ENCODE measurements at places on chromosomes 7 and 10. TPM values are rescaled to one million over a fixed set of nuclear protein-coding genes. Genes with fewer than 3 reads are reported as not detected.

The TAS2R3 gene
- total RNA-seq: 1.5 TPM

The SEMA3A gene
- 42.3 TPM for total RNA-seq

The ADAM12 gene
- total RNA-seq: 13.7 TPM

The TSPAN14 gene
- 9.4 TPM for total RNA-seq

The CXCL12 gene
- 1,285 TPM for total RNA-seq

The BTBD16 gene
- 0.40 TPM for total RNA-seq

The CRYGN gene
- total RNA-seq: 0.13 TPM

The SUN3 gene
- not detected for total RNA-seq

The SFTPA1 gene
- not detected for total RNA-seq

The AFAP1L2 gene
- 0.13 TPM for total RNA-seq

The SLC26A5 gene
- total RNA-seq: not detected

The CASD1 gene
- 13.4 TPM for total RNA-seq

The FEZF1 gene
- total RNA-seq: not detected

The C10orf67 gene
- total RNA-seq: not detected

The HIPK2 gene
- total RNA-seq: 8.6 TPM

The WNT2 gene
- total RNA-seq: not detected

The JAKMIP3 gene
- 0.13 TPM for total RNA-seq

The CYP2C18 gene
- not detected for total RNA-seq

The FAM200A gene
- 4.8 TPM for total RNA-seq

The DLG5 gene
- total RNA-seq: 24.4 TPM

The MYO1G gene
- total RNA-seq: under 0.01 TPM

The PRF1 gene
- total RNA-seq: not detected

The GIMAP4 gene
- total RNA-seq: 0.13 TPM

The AKR1E2 gene
- 5.0 TPM for total RNA-seq

The OPN1SW gene
- not detected for total RNA-seq

The NRP1 gene
- 990 TPM for total RNA-seq

The BICC1 gene
- total RNA-seq: 66.3 TPM

The SPDYE1 gene
- total RNA-seq: not detected

The SNCG gene
- 98.7 TPM for total RNA-seq

The UTF1 gene
- not detected for total RNA-seq

The LIPF gene
- not detected for total RNA-seq

The MSMB gene
- total RNA-seq: not detected

The DNAJC12 gene
- total RNA-seq: 2.5 TPM

The SORBS1 gene
- 1.5 TPM for total RNA-seq

The GNA12 gene
- total RNA-seq: 22.2 TPM

The TACC2 gene
- total RNA-seq: 14.1 TPM

The GPR22 gene
- total RNA-seq: not detected

The IMMP2L gene
- 9.3 TPM for total RNA-seq

The AGAP3 gene
- total RNA-seq: 31.8 TPM
